ENCODE measurements at places on chromosomes 1 and 21.
A peak's percentile ranks its signal among the peaks of the same experiment; 100 is the strongest.

DNA sequence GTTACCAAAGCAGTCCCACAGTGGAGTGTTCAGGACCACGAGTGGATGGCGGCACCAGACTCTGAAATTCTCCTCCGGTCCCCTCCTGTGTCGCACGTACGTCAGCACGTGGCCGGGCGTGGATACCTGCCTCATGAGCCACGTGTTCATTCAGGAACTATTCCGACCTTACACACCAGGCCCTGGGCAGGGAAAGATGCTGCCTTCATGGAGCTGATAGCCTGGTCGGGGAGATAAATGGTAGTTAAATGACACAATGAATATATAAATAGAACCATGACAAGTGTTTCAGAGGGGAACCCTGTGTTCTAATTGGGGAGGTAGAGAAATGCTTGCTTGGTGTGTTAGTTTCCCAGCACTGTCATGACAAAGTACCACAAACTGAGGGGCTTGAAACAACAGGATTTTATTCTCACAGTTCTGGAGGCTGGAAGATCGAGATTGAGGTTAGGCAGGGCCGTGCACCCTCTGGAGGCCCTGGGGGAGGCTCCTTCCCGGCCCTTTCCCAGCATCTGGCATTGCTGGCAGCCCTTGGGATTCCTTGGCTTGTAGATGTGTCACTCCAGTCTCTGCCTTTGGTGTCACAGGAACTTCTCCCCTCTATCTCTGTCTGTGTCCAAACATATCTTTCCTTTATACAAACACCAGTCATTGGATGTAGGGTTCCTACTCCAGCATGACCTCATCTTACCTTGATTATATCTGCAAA is 28.9 kb upstream of the GPR137B start:
- DNase-seq: no peak

- no peak for DNase-seq
Observed at GRCh38 chr1:3924186-3924824, 24.2 kb upstream of the C1orf174 start.

DNA sequence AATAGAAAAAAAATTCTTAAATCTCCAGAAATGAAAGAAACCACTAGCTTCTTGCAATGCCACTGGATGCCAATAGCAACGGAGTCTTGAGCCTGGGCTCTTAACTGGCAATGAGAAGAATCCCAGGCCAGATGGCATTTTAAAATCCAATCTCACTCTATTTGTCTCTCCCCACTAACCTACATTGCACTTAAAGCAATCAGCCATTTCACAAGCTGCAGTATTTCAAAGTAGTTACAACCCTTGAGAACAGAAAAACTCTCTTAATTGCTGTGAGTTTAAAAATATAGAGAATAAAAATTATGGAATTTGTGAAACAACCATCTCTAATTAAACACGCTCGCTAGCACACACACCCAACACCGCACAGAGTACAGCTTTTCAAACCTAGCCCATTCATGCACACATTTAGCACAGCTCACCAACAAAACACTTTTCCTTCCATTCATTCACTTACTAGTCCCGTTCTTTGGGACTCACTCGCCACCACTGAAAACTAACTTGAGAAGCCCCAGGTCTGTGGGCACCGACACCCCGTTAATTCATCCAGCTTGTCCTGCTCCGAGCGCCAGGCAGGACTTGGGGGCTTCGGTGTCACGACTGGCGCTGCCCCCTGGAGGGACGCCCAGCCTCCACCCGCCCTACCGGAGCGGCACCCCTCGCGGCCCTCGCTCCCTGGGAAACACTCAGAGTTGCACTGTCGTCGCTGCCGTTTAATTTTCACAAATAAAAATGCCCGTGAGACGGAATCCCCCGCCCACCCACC is 1.0 kb downstream of the DDAH1 start:
- DNase-seq: peak; percentile 34

- DNase-seq: no peak
Observed at GRCh38 chr1:245131026-245131393, 23.8 kb upstream of the KIF26B start.

DNA sequence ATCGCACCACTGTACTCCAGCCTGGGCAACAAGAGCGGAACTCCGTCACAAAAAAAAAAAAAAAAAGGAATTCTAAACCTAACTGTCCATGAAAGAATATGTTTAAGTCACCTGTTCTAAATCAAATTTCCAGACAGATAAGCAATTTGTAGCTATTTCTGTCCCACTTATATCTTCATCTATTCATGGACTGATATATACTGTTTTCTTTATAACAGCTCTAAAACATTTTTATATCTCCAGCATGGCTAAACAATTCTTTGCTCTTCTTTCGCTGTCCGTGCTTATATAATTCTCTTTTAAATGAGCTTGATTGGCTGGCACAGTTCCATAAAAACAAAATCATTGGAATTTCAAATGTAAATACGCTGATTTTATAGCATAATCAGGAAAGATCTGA is 30.5 kb downstream of the BRWD1 start:
- no peak for DNase-seq

All from fibroblast of lung (primary cell).